ENCODE measurements at places on chromosomes 3 and 15.

DNA sequence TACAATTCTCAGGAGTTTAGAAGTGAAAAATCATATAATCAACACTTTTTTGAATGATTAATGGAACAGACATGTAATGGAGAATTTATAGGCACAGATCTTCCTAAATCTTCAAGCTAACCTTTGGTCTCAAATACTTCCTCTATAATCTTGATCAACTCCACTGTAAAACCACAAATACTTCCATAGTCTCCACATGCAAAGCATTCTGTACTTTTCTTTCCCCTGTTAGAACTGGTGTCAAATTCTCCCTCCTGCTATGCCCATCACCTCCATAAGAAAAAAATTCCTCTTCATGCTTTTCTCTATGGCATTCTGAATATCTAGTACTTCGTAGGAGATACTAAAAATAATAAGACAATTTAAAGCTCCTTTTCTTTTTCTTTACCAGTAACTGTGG lies 214.3 kb downstream of the ADAMTS9 start:
- no peak for DNase-seq

DNA sequence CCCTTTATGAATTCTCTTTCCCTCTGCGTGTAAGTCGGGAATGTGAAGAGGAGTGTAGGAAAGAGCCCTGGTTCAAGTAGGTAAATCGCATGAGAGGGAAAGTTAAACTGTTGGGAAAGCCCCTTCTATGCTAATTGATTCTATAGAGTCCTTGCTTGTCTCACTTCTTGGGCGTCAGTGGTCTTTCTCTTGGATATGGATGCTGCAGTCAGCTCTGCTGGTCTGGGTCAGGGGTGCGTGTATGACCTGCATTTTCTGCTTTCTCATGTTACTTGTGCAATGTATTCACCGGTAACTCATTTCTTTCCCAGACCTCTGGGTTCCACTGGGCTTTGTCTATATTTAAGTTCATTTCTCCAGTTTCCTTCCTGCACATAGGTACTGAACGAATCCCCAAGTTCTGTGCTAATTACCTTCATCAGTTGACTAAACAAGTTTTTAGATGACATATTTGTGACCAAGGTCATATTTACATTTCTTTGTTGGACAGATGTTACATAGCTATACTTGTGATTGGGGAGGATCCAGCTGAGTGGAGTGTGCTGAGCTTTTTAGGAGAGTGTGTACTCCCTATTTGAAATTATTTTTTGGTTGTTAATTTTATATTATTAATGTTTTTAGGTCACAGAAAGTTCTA lies 1.4 kb downstream of the SETD5 start:
- no peak for DNase-seq

GRCh38 chr3:194877291-194878119 lies 191.8 kb downstream of the FAM43A start:
- no peak for DNase-seq

DNA sequence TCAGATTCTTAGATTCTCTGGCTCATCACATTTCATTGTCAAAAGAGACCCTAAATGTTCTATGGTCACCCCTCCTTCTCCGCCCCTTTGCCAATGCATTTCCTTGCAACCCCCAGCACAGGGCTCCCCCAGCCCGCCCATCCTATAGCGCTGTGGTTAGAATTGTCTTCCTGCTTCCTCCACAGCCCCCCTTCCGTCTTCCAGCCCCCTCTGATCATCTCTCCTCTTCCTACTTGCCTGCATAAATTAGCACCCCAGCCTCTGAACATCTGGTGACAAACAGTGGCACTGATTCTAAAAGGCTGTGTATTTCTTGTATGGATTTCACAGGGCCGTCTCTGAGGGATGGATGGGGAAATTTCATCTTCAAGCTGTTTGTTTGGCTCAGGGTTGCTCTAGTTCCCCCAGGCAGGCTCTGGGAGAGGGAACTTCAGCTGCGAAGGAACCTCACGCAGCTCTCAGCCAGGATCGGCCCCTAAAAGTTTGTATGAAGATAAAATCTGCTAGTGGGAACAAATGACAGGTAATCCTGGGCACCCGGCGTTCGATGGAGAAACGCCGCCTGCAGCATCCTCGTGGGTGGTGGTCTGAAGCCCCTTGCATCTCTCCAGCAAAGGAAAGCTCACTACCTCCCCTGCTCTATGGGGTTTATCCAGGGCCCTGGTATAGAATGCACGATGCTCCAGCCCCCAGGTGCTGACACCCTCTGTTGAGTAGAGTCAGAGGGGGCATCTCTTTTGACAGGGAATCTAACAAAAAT lies 83.0 kb downstream of the WNT7A start:
- DNase-seq, result no peak

DNA sequence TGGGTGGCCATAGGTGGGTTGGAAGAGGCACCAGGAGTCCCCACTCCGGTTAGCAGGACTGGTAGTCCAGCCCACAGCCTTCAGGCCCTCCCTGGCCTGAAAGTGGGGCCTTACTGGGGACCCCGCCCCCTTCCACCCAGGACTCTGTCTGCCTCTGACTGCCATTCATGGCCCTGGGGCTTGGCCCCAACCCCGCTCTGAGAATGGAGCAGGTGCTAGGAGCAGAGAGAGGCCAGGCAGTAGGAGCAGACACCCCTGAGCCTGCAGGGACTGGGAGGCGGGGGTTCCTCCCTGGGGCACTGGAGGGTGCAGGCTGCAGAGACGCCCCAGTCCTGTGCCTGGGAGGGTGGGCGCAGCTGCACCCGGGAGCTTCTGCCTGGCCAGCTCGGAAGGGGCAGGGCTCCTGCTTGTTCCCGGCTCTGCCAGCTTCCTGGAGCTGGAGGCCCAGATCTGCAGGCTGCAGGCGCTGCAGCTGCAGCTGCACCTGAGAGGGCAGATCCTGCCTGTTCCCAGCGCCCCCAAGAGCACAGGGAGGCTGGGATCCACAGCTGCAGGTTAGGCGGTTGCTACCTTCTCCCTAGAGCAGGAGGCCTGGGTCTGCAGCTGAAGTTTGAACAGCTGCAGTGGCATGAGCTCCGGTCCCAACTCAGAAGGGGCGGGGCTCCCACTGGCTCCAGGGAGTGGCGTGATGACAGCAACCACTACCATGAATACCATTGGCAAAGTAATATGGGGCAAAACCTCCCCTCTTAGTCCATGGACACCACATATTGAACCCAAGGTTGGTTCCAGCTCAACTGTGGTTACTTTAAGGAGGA lies 194.7 kb downstream of the SQOR start:
- no peak for DNase-seq

GRCh38 chr3:127720161-127720823 lies 47.5 kb downstream of the ABTB1 start:
- no peak for DNase-seq

DNA sequence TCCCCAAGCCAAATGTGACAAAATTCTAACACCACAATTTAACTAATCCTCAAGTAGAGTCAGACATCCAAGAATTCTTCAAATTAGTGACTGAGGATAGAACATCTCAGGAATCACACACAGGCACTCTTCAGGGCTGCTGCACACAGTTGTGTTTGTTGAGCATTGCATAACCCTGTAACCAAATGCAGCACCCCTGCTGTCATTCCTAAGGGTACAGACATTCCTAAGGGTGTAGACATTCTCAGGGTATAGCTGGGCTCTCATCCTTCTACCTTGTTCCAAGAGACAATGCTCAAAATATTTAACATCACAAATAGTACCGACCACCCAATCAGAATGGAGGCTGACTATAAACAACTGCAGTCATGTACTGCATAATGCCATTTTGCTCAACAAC lies 107.1 kb upstream of the UBE2E2 start:
- no peak for DNase-seq

DNA sequence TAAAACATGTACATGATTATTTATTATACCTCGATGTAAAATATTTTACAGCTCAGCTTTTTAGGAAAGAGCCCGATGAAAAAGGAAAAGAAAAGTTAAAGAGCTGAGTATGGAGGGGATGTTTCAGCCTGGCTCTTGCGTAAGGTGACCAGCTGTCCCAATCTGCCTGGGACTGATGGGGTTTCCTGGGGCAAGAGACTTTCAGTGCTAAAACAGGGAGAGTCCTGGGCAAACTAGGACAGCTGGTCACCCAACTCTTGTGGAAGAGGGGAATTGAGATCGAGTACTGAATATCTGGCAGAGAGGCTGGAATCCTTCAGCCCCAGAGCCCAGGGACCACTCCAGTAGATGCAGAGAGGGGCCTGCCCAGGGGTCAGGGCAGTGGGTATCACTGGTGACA lies 21.0 kb downstream of the DUOX2 start:
- DNase-seq, result no peak

DNA sequence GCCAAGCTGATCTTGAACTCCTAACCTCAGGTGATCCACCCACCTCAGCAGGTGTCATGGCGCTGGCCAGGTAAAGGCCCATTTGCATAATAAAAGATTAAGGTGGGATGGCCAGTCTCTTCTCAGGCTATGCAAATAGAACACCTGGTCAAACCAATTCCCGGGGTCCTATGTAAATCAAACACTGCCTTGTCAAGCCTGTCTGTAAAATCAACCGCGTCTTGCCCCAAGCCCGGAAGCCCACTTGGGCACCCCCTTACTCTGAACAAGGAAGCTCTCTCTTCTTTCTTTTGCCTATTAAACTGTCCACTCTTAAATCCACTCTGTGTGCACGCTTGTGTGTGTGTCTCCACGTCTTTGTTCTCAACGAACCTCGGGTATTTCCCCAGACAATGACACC lies 13.0 kb upstream of the POC1A start:
- DNase-seq, result no peak

GRCh38 chr15:82572311-82572710 lies 32.1 kb upstream of the RPS17 start:
- no peak for DNase-seq

DNA sequence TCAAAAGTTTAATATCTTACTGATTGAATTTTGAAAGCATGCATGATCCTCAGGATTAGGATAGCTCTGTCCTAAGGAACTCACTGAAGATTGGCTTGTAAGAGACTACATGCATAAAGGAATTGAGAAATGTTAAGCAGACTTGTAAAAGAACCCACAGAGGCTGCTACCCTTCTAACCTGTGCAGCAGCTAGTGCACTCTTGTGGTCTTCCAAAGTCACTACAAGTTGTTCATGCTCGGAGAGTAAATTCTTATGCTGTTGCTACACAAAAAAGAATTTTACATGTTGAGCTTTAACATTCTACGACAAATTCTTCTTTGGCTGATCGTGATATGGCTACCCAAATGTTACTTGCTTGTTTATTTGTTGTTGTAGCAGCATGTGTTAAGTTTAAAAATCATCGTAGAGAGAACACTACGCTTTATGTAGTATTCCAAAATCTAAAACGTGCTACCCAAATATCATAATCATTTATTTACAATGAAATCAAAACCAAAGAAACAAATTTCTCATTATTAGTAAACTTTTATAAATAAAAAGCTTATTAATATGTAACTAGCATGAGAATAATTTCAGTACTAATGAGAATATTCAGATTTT lies 55.0 kb downstream of the GOLIM4 start:
- no peak for DNase-seq

- no peak for DNase-seq
Measured at GRCh38 chr3:105406268-105406667, 39.6 kb downstream of the ALCAM start.

- DNase-seq, result no peak
Measured at GRCh38 chr3:158093526-158093925, 12.7 kb downstream of the SHOX2 start.

DNA sequence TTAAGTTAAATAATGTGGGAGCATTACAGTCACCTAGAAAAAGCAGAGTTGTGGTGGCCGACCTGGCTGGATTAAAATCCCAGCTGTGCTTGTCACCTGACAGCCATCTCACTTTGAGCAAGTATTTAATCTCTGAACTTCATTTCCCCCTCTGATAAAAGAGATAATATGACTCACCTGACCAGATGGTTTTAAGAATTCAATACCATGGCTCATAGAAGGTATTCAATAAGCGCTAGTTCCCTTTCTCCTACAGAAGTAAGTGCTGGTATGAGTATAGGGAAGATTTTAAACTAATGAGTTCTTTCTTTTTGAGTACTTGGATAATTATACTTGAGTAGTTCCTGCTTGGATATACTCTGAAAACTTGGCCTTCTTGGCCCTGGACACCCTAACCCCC lies 325.5 kb downstream of the IL5RA start:
- no peak for DNase-seq

DNA sequence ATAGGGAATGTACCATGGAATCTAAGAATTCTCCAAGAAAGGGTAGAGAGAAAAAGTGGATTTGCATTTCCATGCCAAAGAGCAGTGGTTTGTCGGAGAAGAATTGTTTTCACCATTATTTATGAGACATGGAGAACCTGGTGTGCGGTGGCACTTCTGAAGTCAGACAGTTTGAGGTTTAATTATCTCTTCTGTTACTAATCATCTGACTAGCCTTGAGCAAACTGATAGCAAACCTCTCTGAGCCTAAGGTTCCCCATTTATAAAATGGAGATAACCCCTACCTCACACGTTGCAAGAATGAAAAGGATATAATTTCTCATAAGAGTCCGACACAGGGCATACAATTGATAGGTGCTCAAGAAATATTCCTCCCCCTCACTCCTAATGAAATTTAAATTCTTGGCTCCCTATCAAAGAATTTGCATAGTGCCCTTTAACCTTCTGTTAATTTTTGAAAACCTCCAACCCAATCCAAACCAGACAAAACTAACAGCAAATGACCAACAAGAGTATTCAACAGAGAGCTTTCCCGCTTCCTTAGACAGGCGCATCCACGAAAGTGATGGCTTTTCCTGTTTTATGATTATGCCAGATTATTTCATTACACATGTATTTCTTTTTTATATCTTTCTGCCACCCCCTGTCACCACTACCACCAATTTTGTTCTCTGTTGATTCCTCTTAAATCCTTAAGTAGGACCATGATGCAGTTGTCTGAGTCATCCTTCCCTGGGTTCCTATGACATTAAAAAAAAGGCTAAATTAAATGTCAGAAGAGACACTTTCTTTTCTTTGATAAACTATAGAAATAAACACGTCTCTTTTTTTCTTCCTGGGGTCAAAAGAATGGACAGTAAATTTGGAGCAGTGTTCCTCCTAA lies 28.5 kb downstream of the TMEM212 start:
- DNase-seq, result no peak

- DNase-seq, result no peak
Measured at GRCh38 chr3:71281280-71281679, 302.2 kb downstream of the FOXP1 start.

DNA sequence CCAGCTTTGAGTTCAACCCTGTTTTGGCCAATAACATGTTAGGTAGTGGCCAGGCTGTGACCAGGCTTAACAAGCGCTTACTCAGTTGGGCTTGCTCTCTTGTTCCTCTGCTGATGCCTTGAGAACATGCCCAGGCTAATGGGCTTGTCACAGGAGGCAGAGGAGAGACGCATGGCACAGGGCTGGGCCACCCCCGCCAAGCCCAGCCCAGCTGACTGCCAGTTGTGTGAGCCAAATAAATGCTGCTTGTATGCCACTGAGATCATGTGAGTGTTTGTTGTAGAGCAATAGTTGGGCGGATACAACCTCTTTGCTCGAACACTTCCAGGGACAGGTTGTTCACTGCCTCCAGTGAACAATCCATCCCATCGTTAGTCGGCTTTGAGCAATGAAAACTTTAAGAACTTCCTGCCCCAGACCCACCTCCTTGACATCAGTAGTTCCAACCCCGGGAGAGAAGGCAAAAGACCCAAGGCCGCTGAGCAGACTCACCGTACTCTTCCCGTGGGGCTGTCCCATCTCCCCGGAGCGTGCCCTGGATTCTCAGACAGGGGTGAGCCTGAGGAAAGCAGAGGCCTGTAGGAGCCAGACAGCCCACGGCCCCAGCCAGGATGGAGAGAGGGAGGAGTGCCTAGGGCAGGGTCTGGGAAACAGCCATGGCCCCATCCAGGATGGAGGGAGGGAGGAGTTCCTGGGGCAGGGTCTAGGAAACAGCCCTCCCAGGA lies 4.1 kb downstream of the PLA2G4F start:
- no peak for DNase-seq

GRCh38 chr15:82952158-82953081 lies at the start of gene HOMER2:
Gene HOMER2, minus strand, starts transcription at chr15:82952720. Its CDS starts 185 bp downstream, at chr15:82952535.
- no peak for DNase-seq
